ENCODE measurements at places on chromosomes 11 and 22.

GRCh38 chr11:104529906-104530305, 366.0 kb upstream of the PDGFD start:
- DNase-seq, result no peak

- DNase-seq, result peak; percentile 88
Measured at GRCh38 chr11:28566339-28567089, 458.3 kb downstream of the METTL15 start.

DNA sequence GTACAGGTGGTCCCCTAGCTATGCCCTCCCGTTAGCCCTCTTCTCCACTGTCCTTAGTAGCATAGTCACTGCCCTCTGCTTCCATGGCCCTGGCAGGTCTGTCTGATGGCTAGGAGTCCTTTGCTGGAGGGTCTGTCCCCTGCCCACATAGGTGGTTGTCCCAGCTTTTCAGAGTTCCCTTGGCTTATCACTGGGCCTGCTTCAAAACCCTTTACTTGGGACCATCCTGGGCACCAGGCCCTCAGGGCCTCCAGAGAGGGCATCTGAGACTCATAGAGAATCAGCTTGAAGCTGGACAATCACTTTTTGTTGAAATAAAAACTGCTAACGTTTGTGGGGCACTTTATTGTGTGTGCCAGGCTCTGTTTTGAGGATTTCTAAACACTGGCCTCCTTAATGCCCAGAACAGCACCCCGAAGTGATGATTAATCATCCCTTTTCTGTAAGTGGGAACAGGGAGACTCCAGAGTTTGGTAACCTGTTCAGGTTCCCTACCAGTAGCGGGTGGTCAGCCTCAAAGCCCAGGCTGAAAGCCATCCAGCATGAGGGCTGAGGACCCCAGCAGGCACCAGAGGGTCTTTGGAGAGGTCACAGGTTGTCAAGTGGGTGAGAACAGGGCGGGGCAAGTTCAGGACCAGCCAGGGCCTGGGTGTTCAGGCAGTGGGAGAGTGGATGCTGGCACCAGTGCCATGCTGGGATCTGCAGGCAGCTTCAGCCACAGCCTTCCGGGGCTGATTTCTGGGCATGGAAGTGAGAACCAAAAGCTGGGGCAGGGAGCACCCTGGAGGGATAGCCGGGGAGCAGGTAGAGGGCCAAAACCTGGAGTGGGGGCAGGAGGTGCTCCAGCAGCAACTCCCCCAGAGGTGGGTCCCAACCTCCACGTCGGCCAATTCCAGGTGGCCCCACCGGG, 495 bp upstream of the KCNK4 start:
- DNase-seq, result no peak

DNA sequence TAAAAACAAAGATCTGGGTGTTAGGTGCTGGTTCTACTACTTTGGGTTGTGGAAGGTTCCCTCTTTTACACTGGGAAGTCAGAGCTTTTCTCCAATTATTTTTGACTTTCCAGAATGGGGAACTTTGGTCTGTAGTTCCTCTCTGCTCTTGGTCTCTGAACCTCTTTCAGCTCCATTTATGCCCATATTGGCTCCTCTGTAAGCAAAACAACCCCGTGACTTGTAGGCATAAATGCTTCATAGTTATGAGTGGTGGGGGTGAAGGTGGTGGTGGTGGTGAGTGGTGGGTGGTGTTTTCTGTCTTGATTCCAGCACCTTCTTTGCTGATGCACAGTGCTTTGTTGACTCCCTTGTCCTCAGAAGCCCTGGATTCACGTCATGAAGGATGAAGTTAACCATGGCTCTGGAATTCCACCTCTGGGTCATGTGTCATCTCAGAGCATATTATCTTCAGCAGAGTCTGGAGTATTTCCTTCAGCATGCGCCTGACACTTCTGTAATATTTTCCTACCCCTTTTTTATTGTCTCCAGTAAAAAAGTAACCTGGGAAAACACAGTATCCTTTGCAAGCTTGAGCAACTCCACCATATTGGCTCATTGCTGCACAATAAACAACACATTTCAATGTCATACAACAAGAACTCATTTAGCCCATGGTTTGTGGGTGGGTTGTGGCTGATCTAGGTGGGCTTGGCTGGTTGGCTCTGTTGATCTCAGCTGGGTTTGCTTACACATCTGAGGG, 24.1 kb upstream of the GRK3 start:
- no peak for DNase-seq

DNA sequence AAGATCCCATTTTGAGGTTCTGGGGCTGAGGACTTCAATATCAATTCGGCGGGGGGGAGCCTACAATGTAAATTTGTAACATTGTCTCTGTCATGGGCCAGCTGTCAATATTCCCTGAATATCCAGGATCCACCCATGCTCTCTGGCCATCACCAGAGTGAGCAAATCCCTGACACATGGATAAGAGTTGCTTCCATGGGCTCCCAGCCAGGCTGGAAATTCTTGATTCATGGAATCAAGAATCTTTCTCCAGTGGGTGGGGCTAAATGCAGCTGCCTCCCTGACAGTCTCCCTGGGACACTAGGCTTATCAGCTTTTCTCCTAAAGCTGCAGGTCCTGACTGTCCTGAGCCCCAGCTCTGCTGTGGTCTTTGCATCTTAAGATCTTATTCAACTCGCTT, 86.9 kb upstream of the IGLL5 start:
- DNase-seq, result peak; percentile 14

DNA sequence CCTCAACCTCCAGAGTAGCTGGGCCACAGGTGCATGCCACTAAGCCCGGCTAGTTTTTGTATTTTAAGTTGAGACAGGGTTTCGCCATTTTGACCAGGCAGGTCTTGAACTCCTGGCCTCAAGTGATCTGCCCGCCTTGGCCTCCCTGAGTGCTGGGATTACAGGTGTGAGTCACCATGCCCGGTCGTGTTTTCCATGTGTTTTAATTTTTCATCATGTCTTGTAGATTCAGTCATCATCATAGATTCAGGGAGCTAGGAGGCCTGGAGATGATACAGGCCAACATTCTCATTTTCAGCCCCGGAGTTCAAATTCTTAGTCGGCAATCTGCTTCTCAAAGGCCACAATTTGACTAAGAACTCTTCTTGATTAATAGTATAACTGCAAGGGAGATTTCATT, 73.5 kb upstream of the GRAMD1B start:
- DNase-seq, result no peak

DNA sequence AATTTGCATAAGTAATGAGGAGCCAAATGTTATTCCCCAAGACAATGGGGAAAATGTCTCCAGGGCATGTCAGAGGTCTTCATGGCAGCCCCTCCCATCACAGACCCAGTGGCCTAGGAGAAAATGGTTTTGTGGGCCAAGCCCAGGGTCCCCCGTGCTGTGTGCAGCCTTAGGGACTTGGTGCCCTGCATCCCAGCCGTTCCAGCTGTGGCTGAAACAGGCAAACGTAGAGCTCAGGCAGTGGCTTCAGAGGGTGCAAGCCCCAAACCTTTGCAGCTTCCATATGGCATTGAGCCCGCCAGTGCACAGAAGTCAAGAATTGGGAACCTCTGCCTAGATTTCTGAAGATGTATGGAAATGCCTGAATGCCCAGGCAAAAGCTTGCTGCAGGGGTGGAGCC, 79.9 kb downstream of the FAM181B start:
- no peak for DNase-seq

DNA sequence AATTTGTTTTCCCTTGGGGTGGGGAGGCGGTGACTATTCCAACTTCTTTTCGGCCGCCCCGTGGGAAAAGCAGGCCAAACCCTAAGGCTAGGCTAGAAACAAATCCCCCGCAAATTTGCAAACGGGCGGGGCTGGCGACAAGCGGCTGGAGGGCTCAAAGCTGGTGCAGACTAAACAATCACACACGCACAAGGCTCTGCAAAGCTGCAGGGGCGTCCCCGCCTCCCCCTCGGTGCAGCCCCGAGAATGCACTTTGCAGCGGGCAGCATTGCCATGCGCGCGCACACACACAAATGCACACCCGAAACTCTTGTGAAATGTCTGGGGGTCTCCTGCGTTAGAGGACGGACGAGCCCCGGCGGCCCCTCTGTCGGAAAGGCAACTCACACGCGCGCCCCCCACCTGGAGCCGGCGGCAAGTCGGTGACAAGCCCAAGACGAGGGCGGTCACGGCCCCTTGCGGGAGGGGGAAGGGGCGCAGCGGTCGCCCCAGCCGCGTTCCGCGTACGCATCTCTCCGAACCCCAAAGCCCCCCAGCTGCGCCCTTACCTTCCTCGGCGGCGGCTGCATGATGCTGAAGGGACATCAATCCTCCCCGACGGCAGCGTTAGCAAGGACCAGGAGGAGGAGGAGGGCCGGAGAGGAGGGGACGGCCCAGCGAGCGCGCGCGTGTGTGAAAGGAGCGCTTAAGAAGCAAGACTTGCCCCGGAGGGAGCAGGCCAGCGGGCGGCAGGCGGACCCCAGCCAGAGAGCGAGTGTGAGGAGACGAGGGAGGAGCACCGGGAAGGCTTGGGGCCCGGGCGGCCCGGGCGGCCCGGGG, 600 bp downstream of the FCHSD2 start:
- DNase-seq, result peak; percentile 92

- no peak for DNase-seq
Measured at GRCh38 chr11:132520199-132520598, 1012.1 kb downstream of the OPCML start.

DNA sequence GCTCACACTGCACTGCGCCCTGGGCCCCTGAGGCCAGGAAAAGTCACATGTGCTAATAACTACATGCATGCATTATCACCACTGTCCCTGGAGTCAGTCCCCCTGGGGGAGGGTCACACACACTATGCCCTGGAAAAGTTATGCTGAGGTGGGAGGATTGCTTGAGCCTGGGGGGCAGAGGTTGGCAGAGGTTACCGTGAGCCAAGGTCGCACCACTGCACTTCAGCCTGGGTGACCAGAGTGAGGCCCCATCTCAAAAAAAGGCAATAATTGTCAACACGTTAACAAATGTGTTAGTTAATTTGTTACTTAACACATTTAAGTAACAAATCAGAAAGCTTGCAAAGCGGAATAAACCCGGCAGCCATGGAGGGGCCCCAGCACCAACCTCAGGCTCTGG, 13.3 kb upstream of the SEC14L6 start:
- DNase-seq, result no peak

DNA sequence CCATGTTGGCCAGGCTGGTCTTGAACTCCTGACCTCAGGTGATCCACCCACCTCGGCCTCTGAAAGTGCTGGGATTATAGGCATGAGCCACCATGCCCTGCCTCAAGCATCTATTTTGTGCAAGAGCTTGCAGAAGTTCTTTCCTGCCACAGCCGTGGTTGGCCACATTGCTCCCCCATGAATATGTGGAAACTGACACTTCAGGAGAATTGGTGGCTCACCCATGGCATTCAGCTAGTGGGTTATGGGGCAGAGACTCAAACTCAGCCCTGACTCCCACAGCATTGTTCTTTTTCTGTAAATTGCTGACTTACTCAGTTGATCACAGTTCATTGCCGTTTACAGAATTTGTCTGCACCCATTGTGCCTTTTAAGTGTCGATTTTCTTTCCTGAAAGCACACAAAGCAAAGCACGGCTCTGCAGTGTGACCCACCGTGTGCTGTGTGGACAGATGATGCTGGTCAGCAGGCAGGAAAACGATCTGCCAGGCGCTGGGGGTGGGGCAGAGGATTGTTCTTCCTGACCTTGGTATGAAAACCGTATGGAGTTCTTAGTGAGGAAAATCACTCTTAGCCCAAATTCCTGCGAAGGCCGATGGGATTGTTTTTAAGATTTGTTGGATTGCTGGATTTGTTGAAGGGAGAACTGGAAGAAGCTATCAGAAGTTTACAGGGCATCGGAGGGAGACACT, 115.6 kb downstream of the PTPRJ start:
- DNase-seq, result no peak

GRCh38 chr11:110162216-110162615, 69.0 kb downstream of the ZC3H12C start:
- no peak for DNase-seq

GRCh38 chr11:118002010-118002540, 15.9 kb downstream of the IL10RA start:
- peak; percentile 4 for DNase-seq

GRCh38 chr11:87583931-87584330, 546.2 kb downstream of the TMEM135 start:
- DNase-seq, result no peak

DNA sequence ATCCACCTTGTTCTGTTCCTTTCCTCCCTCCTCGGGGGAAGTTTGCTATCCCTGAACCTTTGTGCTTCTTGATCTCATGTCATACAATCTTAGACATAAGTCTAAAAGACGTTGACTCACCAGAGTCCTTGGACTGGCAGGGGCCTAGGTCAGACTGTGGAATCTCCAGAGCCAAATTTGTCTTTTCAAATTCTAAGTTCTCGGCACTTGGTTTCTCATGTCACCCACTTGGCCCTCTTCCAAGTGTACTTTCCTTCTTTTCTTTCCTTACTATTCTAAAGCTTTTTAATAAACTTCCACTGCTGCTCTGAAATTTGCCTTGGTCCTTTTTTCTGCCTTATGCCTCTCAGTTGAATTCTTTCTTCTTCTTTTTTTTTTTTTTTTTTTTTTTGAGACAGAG, 30.1 kb upstream of the SMPD1 start:
- DNase-seq, result no peak

GRCh38 chr11:113397212-113397611, 9.6 kb downstream of the ANKK1 start:
- DNase-seq, result no peak

DNA sequence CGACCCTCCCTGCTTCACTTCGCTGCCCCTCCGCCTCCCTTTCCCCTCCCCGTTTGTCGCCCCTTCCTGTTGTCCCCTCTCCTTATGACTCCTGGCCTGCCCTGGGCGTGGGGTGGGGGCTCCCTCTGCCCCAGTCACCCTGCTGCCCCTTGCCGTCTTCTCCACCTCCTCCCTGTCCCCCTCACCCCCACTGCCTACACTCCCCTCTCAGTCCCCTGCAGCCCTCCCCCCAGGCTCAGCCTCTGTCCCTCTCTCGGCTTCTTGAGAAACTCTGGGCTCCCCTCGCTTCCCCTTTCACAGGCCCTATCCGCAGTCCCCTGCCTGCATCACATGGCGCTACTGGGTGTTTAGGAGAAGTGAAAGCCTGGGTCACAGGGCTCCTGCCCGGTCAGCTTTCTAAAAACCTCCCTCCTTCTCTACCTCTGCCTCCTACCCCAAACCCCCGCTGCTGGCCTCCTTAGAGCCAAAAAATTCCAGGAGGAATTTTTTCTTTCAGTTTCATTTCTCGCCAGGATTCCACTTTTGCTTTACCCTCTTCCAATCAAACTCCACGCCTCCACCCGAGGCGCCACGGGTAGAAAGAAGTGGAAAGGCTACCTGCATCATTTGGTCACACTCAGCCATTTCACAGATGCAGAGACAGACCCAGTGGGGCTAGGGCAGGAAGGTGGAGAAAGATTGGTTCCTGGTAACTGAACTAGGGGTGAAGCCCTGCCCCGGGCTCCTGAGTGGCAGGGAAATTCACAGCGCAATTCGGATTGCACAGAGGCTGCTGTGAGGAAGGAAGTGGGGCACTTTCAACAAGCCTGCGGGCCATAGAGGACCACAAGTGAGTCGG, at the start of gene SLC15A3:
Gene SLC15A3, minus strand, starts transcription at position 273 of the 838 bp plus-strand sequence. CDS start 625 bp downstream, outside the sequence.
- peak; percentile 71 for DNase-seq

- DNase-seq, result peak; percentile 17
Measured at GRCh38 chr22:17250380-17251082, 31.3 kb upstream of the ADA2 start.

DNA sequence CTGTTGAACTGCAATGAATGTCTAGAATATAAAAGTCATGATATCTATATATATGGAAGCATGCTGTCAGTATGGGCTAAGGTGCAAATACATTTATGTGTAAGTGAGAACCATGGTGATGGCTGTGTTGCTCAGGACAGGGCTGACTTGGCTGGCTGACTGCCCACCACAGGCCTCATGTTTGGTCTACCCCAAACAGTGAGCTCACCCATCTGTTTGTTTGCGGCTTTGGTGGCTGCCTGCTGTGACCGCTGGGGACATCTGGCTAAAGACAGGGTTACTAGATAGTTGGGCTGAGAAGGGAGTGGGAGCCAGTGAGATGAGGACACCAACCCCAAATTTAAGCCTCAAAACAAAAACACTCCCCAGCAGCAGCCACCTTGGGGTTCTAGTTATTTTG, 6.3 kb downstream of the CD44 start:
- DNase-seq, result no peak

Measured in eye (tissue), 1 donor.